Putamen (tissue), 1 donor: ENCODE measurements at places on chromosomes 12 and 14.

GRCh38 chr14:89429199-89430181 is 12.5 kb upstream of the FOXN3 start:
- no peak for DNase-seq

DNA sequence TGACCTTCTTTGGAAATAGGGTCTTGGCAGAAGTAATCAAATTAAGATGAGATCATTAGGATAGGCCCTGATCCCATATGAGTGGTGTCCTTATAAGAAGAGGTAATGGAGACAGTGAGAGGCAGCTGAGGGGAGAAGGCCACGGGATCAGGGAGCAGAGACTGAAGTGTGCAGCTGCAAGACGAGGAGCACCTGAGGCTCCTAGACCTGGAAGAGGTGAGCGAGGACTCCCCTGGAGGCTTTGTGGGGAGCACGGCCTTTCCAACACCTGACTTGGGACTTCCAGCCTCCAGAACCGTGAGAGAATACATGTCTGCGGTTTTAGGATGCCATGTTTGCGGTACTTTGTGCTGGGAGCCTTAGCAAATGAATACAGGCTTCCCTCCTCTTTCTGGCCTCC is 37.5 kb downstream of the LRTM2 start:
- no peak for DNase-seq

- DNase-seq = no peak
These were observed 217.8 kb downstream of the KIF26A start for GRCh38 chr14:104356020-104356737.

GRCh38 chr12:51863933-51864832 is 15.7 kb upstream of the FIGNL2 start:
- DNase-seq = peak; percentile 35

GRCh38 chr14:45212231-45212630 is 40.8 kb downstream of the MIS18BP1 start:
- no peak for DNase-seq

GRCh38 chr14:102986810-102987579 is 64.5 kb downstream of the AMN start:
- peak; percentile 65 for DNase-seq

DNA sequence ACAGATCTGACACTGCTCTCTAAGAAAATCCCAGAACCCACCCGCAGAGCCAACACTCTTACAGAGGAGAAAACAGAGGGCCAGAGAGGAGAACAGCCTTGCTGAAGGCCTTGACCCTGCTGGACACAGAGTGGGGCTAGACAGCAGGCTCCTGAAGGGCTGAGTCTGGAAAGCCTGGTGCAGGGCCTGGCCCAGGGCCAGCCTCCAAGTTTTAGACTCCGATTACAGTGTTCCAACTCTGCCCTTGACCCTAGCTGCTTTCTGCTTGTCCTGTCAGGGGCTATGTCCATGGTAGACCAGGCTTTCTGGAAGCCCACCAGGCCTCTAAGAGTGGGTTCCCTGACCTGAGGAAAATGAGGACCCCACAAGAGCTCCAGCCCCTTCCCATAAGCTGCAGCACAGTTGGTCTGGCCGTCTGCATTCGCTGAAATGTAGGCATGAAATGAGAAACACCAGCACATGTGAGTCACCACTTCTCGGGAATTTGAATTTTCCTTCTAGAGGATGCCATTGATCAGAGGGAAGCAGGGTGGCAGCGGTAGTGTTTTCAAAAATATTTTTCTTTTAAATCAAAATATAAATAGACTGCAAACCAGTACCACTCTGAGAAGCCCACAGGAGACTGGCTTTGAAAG is 154.4 kb downstream of the CALM1 start:
- DNase-seq = no peak

DNA sequence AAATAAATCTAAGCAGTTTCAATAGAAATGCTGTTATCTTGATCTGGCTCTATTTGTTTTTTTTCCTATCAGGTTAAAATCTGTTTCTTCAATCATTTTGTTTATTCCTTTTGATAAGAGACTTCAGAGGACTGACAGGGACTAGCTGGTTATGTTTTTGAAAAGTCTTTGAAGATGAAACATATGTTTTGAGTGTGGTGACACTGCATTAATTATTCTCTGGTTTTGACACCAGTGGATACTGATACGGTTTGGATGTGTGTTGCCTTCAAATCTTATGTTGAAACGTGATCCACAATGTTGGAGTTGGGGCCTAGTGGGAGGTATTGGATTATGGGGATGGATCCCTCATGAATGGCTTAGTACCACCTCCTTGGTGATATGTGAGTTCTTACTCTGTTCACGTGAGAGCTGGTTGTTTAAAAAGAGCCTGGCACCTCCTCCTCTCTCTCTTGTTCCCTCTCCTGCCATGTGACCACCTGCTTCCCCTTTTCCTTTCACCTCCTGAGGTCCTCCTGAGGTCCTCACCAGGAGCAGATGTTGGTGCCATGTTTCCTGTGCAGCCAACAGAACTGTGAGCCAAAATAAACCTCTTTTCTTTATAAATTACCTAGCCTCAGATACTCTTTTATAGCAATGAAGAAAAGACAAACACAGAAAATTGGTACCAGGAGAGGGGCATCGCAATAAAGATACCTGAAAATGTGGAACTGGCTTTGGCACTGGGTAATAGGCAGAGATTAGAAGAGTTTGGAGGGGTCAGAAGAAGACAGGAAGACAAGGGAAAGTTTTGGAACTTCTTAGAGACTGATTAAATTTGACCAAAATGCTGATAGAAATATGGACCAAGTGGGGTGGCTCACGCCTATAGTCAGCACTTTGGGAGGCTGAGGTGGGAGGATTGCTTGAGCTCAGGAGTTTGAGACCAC is 23.0 kb downstream of the RASSF3 start:
- no peak for DNase-seq

- peak; percentile 73 for DNase-seq
These were observed 64.3 kb upstream of the STON2 start for GRCh38 chr14:81464253-81465002.

DNA sequence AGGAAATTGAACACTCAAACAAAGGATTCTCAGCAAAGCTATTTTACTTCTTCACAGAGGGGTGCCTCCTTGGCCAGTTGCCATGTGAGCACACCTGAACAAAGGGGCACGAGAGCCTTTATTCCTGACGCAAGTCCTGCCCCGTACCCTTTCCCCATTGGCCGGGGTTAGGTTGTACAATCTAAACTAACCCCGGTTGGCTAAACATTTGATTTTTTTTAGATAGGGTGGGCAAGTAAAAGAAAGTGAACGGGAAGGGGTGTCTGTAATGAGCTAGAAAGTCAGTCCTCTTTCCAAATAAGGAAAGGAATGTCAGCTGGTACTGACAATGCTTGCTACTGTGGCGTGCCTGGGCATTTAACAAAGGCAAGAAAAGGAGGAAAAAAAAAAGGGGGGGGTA is 135.5 kb upstream of the CDKN3 start:
- no peak for DNase-seq

DNA sequence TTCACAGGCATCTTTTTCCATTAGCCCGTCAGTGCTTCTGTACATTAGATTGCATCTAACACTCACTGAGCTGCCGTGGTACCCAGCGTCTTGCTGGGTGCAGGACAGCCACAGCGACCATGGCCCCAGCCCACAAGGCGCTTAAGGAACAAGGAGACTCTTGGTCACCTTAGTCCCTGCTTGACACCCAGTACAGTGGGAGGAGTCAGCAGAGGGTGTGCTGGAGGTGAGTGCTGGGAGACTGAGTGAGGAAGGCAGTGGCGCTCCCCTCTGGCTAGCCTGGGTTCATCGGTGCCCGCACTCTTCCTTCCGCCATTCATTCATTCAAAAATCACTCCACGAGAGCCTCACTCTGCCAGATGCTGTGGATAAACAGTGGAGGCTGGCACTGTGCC is 21.8 kb downstream of the FBLN5 start:
- no peak for DNase-seq

DNA sequence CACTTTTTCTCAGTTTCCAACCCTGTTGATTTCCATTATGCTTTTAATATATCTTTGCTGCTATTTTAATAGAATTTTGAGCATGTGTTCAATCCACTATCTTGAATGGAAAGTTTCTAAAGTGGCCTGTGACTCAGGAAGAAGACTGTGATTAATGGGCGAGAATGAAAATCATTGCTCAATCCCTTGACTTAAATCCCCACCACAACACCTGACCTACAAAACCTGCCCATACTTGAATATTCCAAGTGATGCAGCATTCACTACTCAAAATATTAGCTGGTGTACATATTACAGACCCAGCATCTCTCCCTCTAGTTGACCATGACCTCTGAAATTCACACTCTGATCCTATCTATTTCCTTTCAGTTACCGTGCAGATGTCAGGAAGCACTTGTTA is 1.3 kb upstream of the OAS3 start:
- DNase-seq = no peak

DNA sequence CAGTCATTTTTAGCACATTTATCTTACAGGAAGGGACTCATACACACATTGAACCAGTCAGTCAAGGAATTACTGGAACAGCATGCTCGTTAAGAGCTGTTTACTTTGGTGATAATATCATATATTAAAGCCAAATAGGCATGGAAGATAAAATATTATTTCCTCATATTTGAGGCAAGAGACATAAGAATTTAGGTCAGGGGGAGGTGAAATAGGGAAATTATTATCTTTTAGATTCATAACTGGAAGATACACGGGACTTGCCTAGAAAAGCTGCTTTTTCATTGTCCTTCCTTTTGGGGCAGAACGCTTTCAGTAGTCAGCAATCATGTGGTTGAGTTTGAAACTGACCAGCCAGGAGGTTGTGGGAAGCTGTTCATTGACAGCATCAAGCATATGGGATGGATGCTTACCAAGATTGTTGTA is 72.5 kb downstream of the NTN4 start:
- no peak for DNase-seq

GRCh38 chr12:1791104-1791841 is 29.1 kb upstream of the LRTM2 start:
- DNase-seq = peak; percentile 75

DNA sequence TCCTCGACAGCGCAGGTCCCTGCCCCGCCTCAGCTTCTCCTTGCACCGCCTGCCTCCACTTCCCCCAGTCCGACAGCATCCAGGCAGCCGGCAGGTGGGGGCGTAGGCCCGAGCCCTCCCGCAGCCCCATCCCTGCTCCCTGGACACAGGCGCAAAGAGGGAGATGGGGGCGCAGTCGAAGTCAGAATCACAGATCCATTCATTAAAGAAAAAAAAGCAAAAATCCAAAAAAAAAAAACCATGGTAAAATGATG is 41.2 kb downstream of the RFLNA start:
- no peak for DNase-seq

DNA sequence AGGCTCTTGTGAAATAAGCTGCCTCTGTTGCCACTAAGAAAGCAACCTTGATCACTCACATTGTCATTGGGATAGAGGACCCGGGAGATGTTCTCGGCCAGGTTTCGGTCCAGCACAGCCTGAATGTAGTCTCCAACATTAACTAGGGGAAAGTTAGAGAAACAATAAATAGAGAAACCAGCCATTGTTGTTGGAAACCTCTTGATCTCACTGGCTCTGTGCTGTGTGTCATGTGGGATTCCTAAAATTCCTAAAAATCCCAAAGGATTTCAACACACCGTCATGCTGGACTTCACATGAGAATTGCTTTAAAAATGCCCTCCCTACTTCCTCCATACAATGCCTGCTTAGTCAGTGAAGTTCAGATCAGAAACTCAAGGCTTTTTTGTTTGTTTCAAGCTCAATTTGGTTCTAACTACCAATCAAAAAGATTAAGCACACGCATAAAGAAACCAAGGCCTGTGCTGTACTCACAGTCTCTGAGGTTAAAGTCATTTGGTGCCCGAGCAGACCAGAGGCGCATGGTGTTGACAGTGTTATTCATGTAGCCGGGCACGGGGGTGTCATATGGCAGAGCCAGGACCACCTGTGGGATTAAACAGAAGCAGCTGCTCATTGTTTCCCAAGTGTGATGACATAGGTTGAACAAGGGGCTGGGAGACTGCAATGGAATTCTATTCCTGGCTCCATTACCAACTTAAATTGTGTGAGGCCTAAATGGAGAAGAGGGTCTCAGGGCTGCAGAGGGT is 23.6 kb downstream of the PYGL start:
- DNase-seq = no peak

GRCh38 chr12:27143256-27144069 is 61.1 kb upstream of the C12orf71 start:
- DNase-seq = no peak

DNA sequence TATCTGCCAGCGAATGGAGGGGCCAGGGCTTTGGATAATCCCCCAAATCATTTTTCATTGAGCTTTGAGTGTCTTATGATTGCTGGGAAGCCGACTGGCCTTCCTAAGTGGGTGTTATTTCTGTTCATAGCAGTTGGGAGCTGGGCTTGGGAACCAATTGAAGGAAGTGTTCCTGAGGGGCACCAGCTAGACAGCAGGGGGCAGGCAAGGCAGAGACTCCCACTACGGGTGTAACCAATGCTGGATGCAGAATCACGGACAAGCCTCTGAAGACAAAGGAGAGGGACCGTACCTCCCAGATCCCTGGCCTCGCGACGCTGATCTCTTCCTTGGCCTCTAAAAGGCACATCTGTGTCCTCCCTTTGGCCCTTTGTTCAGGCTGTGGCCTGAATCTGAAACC is 149.0 kb upstream of the PRMT8 start:
- DNase-seq = peak; percentile 50

GRCh38 chr14:30283822-30284446 is 275.0 kb upstream of the G2E3 start:
- DNase-seq = no peak

DNA sequence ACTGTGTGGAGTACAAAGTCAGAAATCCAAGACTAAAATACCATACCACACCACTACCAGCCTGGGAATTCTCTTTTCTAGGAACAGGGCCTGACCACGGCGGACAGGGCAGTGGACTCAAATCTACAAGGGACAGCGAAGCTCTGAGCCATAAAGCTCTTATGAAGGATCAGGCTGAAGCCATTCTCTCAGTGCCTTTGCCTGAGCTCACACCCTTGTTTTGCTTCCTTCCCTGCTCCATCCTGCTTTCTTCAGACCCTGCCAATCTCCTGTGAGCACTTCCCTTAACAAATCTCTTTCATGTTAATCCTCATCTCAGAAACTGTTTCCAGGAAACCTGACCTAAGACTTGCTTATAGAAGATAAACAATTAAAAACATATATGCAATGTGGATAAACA is 398.5 kb downstream of the MDGA2 start:
- no peak for DNase-seq

DNA sequence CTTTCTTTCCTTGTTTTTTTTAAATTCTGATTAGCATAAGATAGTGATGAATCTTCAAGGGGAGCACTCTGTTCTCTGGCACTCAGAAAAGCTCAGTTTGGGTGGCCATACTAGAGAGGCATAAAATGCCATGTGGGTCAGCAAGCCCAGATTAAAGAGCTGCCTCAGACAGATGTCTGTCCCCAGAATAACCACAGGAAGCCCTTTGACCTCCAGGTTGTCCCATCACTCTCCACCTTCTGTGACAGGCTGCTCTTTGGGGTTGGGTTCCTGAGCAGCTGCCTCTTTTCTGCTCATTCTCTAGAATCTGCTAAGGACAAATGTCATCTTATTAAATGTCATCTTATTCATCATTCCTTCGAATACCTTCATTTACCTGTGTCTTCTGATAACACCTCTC is 96.0 kb upstream of the PDZRN4 start:
- DNase-seq = no peak

GRCh38 chr14:55691659-55692058 is 111.7 kb downstream of the KTN1 start:
- DNase-seq = no peak
